Esophagus muscularis mucosa (tissue), 4 donors: ENCODE measurements at places on chromosomes 3 and 15. TPM values are rescaled to one million over a fixed set of nuclear protein-coding genes. Genes with fewer than 3 reads are reported as not detected.

- DNase-seq: no peak
Observed at GRCh38 chr3:153130312-153130977, 31.6 kb upstream of the RAP2B start.

GRCh38 chr3:71584394-71585011 lies 975 bp upstream of the FOXP1 start:
- peak; percentile 92 for DNase-seq

Gene RASGRP1
- 0.99 TPM for total RNA-seq

Gene MAPKAPK3
- 27.9 TPM for total RNA-seq

Gene HCN4
- not detected for total RNA-seq

Gene LIPH
- 0.34 TPM for total RNA-seq
